Lung (tissue), 17 donors: ENCODE measurements at places on chromosomes 3 and 15. TPM values are rescaled to one million over a fixed set of nuclear protein-coding genes. Genes with fewer than 3 reads are reported as not detected.

GRCh38 chr15:85927931-85928537, 133.3 kb upstream of the KLHL25 start:
- no peaks in the 10 kb centered on the region for H3K27me3 ChIP-seq
- H3K36me3 ChIP-seq, result no peaks in the 10 kb centered on the region
- DNase-seq, result no peak
- no peaks in the 10 kb centered on the region for H3K4me1 ChIP-seq
- H3K4me3 ChIP-seq, result no peak overlapping the region
- H3K27ac ChIP-seq, result no peak overlapping the region

GRCh38 chr3:141249041-141249440, 17.4 kb downstream of the PXYLP1 start:
- no peaks in the 10 kb centered on the region for H3K4me1 ChIP-seq
- no peaks in the 10 kb centered on the region for H3K36me3 ChIP-seq
- H3K27ac ChIP-seq, result no peak overlapping the region
- H3K4me3 ChIP-seq, result no peak overlapping the region

GRCh38 chr3:126338790-126339288, 18.4 kb downstream of the KLF15 start:
- peak; percentile 12 for DNase-seq
- no peak overlapping the region for H3K27ac ChIP-seq
- no peak overlapping the region for H3K4me3 ChIP-seq
- peaks cover 2% of the 10 kb centered on the region for H3K36me3 ChIP-seq
- no peaks in the 10 kb centered on the region for H3K27me3 ChIP-seq
- H3K4me1 ChIP-seq, result no peaks in the 10 kb centered on the region

DNA sequence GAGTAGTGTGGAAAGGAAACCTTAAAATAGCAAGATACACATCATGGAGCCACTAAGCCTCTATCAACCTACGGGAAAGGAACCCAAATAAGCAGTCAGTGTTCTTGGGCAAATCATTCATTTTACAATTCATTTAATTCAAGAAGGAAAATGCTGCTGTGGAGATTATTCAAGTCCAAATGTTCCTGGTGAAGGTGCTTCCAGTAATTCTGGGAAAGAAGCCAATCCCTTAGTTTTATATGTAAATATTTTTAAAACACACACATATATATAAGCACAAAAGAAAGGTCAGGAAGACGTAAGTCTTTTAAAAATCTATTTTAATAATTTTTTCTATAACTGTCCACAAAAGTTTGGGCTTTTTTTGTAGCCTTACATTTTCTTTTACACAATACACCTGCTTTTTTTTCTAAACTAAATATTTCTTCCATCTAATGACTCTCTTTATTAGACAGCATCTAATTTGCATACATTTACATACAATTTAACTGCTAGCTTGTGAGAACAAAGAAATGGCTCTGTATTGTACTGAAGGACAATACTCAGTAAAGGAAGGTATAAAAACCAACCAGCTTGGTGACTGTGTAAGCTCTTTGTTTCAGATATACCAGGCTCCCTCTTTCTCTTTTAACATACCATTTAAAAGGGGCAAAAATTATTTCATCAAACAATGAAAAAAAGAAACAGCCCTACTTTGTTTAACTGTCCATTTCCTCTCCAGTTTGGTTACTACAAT, 269.5 kb downstream of the ZBTB20 start:
- peaks cover 26% of the 10 kb centered on the region for H3K4me1 ChIP-seq
- H3K27me3 ChIP-seq, result no peaks in the 10 kb centered on the region
- H3K4me3 ChIP-seq, result no peak overlapping the region
- no peak overlapping the region for H3K27ac ChIP-seq

- no peaks in the 10 kb centered on the region for H3K4me1 ChIP-seq
- H3K27me3 ChIP-seq, result no peaks in the 10 kb centered on the region
- H3K36me3 ChIP-seq, result no peaks in the 10 kb centered on the region
- DNase-seq, result no peak
- no peak overlapping the region for H3K4me3 ChIP-seq
Observed at GRCh38 chr3:111035902-111036301, 35.7 kb upstream of the NECTIN3 start.

DNA sequence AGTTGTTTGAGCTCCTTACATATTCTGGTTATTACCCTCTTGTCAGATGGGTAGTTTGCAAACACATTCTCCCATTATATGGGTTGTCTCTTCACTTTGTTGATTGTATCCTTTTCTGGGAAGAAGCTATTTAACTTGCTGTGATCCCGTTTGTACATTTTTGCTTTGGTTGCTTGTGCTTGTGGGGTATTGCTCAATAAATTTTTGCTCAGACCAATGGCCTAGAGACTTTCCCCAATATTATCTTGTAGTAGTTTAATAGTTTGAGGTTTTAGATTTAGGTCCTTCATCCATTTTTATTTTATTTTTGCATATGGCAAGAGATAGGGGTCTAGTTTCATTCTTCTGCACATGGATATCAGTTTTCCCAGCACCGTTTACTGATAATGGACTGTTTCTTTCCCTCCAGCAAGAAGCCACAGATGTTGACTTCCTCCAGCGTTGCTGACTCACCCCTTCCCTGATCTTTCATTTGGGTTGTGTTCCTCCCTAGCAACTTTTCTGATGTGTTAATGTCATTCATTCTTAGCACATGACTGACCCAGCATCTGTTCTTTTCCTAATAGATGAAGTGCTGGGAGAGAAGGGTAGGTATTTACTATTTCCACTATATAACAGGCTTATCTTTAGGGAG, 166.7 kb upstream of the SGO1 start:
- no peak overlapping the region for H3K4me3 ChIP-seq
- H3K4me1 ChIP-seq, result no peaks in the 10 kb centered on the region
- no peaks in the 10 kb centered on the region for H3K27me3 ChIP-seq

GRCh38 chr3:134485075-134485717, 589 bp downstream of the ANAPC13 start:
- peaks cover 14% of the 10 kb centered on the region for H3K4me1 ChIP-seq
- H3K27me3 ChIP-seq, result no peaks in the 10 kb centered on the region
- H3K36me3 ChIP-seq, result peaks cover 10% of the 10 kb centered on the region
- peak overlapping the region; percentile 73 for H3K4me3 ChIP-seq
- peak overlapping the region; percentile 99 for H3K27ac ChIP-seq

DNA sequence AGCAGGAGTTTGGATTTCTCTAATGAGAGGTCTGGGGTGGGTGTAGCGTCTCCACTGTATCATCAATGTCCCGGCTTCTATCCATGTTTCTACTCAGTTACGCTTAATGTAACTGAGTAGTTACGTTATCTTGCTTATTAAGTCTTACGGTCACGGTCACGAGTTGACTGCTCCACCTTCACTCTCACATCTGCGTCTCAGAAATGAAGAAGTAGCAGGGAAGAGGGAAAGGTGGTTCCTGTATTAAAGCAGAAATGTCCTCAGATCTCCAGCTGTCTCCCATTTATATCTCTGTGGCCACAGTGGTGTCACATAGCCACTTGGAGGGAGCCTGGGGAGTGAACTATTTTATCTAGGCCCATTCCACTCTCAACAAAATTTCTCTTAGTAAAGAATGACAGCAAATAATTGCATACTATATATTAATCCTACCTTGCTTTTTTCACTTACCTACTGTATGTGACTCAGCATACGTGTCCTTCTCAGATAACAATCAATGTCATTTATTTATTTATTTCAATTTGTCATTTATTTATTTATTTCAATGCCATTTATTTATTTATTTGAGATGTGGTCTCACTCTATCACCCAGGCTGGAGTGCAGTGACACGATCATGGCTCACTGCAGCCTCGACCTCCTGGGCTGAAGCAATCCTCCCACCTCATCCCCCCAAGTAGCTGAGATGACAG, 39.7 kb upstream of the RNU6-1 start:
- no peak for DNase-seq
- H3K4me1 ChIP-seq, result no peaks in the 10 kb centered on the region
- H3K36me3 ChIP-seq, result no peaks in the 10 kb centered on the region
- no peak overlapping the region for H3K4me3 ChIP-seq

DNA sequence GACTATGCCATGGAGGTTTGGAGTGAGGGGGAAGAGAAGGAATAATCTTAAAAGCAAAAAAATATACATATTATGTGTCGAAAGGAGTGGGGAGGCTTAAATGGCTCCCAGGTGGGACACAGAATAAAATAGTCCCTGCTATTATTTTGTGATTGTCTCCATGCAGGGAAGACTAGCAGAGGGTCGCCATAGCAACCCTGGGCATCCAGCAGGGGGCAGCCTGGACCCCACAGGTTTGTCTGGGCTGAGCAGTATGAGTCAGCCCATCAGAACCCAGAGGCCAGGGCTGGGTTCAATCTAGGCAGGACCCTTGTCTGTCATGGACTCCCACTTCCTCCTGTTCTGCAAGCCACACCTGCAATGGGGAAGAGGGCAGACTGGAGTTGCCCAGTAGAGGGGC, 17.6 kb upstream of the LINGO1 start:
- no peaks in the 10 kb centered on the region for H3K27me3 ChIP-seq
- H3K4me1 ChIP-seq, result no peaks in the 10 kb centered on the region
- H3K4me3 ChIP-seq, result no peak overlapping the region
- no peaks in the 10 kb centered on the region for H3K36me3 ChIP-seq
- H3K27ac ChIP-seq, result no peak overlapping the region
- no peak for DNase-seq

DNA sequence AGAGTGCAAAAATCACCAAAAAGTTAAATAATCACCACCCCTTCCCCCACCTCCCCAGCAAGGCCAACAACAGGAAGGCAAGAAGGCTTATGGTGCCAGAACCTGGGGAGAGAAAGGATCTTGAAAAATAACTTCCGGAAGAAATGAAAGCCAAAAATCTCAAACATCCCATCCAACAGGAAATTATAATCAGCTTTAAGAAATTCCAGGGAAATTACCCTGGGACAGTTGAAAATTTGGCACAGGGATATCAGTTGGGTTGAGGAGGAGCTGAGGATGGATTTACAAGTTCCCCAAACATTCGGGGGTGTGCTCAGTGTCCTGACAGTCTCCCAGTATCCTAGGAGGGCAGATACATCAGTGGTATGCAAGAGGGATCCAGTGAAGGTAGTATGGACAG, 82.7 kb downstream of the POLR2M start:
- H3K4me3 ChIP-seq, result no peak overlapping the region
- no peaks in the 10 kb centered on the region for H3K36me3 ChIP-seq
- peaks cover 4% of the 10 kb centered on the region for H3K4me1 ChIP-seq
- H3K27ac ChIP-seq, result no peak overlapping the region

- no peaks in the 10 kb centered on the region for H3K36me3 ChIP-seq
- H3K27me3 ChIP-seq, result no peaks in the 10 kb centered on the region
- peaks cover 45% of the 10 kb centered on the region for H3K4me1 ChIP-seq
Observed at GRCh38 chr3:52194485-52195290, 3.3 kb upstream of the ALAS1 start.

- DNase-seq, result no peak
- peak within 1 kb of the TSS; percentile 3 for H3K4me3 ChIP-seq
- H3K4me1 ChIP-seq, result no peaks in the 10 kb centered on the region
- H3K27ac ChIP-seq, result no peak within 1 kb of the TSS
- H3K36me3 ChIP-seq, result no peaks in the 10 kb centered on the region
Observed at GRCh38 chr15:82647045-82647834, at the start of gene CPEB1. CPEB1 (minus strand) TSS chr15:82647363; CDS start chr15:82628459, 18,904 bp downstream.

- H3K27ac ChIP-seq, result no peak overlapping the region
- DNase-seq, result no peak
Observed at GRCh38 chr3:17025594-17026139, 140.9 kb downstream of the PLCL2 start.

- no peaks in the 10 kb centered on the region for H3K27me3 ChIP-seq
- H3K27ac ChIP-seq, result no peak overlapping the region
- no peak for DNase-seq
- no peaks in the 10 kb centered on the region for H3K4me1 ChIP-seq
Observed at GRCh38 chr3:10547413-10547812, 42.0 kb upstream of the ATP2B2 start.

- no peak for DNase-seq
- H3K4me3 ChIP-seq, result no peak overlapping the region
- H3K27me3 ChIP-seq, result no peaks in the 10 kb centered on the region
- H3K27ac ChIP-seq, result no peak overlapping the region
Observed at GRCh38 chr15:40744815-40745152, 10.3 kb downstream of the RMDN3 start.

The ARPIN gene
- total RNA-seq, result 28.5 TPM

The PLIN1 gene
- total RNA-seq, result 0.43 TPM
